ENCODE measurements at places on chromosomes 6 and 20.
A peak's percentile ranks its signal among the peaks of the same experiment; 100 is the strongest.

DNA sequence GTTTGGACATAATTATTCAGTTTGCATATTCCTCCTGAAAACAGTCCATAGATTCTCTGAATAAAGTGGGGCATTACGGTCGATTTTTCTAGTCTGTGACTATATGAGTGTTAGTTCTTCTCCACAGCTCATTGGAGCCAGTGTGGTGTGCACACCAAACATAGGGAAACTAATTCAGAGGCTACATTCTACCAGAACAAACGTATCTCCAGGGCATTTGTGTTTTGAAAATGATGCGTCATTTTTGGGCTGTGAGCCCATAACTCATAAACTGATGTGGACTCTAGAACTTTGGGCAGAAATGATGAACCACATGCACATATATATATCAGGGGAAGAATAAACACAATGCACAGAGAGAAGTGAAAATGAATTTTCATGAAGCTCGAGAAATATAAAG, 41.8 kb downstream of the C6orf58 start:
- no peak for DNase-seq

GRCh38 chr20:49669601-49670189, 44.0 kb downstream of the B4GALT5 start:
- no peak for DNase-seq

GRCh38 chr20:48530957-48531356, 296.8 kb downstream of the PREX1 start:
- DNase-seq = no peak

DNA sequence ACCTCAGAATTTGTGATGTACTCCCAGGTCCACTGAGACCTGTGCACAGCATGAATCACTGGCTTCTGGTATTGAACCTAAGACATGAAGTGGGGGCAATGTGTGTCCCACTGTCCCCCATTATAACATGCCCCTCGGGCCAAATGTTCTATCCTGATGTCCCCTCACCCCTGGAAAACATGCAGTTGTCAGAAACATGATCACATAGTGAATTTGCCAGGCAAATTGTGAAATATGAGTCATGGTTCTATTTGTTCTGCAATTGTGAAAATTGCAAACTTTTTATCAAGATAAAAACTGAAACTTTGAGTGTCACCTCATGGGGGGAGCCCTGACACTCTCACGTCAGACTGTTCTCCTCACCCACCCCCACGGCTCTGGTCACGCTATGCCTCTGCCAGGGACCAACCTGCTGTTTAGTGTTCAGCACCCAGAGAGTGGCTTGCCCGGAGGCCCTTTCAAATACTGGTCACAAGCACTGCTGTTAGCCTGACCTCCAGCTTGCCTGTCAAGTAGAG, 305.3 kb downstream of the CLIC5 start:
- DNase-seq = no peak

- DNase-seq = no peak
Measured at GRCh38 chr6:149897015-149897697, 757 bp downstream of the RAET1E start.

DNA sequence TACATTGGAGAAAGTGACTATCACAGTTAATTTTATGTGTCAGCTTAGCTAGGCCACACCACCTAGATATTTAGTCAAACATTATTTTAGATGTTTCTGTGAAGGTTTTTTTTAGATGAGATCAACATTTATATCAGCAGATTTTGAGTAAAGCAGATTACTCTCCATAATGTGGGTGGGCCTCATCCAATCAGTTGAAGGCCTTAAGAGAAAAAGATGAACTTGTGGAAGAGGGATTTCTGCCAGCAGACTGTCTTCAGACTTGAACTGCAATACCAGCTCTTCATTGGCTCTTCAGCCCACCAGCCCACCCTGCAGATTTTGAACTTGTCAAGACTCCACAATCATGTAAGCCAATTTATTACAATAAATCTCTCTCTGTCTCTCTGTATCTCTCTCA, 25.1 kb upstream of the FBXO30 start:
- no peak for DNase-seq

- DNase-seq = no peak
Measured at GRCh38 chr6:33018904-33019303, 9.5 kb upstream of the HLA-DOA start.

GRCh38 chr6:77245026-77245425, 218.3 kb downstream of the HTR1B start:
- DNase-seq = no peak

DNA sequence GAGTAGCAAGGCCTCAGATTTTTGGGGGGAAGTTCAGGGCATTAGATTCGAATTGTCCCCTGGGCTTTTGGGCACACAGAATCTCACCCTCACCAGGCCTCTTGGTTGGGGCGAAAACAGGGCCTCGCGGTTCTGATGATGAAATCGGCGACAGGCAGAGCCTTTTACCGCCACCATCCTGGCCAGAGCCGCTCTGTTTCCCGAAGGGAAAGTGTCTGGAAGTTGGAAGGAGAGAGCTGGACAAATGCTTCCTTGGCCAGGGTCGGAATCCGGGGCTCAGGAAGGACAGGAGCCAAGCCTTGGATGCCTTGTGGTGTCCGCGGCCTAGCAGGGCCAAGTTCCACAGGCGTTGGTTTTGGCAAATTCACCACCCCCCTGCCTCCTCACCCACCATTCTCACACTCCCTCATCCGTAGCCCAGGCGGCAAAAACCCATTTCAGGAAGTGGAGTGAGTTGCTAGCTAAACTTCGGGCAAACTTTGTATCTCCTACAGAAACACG, 3.5 kb upstream of the TFAP2A start:
- no peak for DNase-seq

DNA sequence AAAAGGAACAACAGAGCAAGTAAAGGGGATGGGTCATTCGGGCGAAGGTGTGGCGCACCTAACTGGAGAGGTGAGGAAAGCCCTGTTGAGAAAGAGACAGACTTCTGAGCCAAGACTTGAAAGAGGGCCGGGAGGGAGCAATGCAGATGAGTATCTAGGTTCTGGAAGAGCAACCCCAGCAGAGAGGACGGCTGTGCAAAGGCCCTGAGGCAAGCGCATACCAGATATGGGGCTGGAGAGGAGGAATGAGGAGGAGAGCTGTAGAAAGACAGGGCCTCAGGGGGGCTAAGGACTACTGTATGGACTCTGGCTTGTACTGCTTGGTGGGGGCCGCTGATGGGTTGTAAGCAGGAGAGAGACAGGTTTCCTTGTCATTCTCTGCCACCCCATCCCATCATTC, 21.9 kb downstream of the TRERF1 start:
- no peak for DNase-seq

DNA sequence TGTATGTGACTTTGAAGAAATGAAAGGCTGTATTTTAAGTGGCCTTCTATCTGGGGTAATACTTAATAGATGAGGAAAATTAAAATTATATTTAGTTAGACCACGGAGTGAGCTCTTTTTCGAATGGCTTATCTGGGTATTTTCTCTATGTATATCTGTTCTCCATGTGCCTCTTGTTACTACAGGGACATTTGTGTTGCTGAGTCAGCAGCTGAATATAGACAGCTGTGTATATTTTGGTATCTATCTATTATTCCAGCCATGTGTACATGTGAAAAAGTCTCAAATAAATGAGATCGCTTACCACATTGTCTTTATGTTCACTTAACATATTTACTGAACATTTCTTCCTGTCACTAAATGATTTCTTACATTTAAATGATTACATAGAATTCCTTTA, 57.2 kb downstream of the TMEM200A start:
- no peak for DNase-seq

- no peak for DNase-seq
Measured at GRCh38 chr6:16388488-16388887, 150.1 kb downstream of the GMPR start.

DNA sequence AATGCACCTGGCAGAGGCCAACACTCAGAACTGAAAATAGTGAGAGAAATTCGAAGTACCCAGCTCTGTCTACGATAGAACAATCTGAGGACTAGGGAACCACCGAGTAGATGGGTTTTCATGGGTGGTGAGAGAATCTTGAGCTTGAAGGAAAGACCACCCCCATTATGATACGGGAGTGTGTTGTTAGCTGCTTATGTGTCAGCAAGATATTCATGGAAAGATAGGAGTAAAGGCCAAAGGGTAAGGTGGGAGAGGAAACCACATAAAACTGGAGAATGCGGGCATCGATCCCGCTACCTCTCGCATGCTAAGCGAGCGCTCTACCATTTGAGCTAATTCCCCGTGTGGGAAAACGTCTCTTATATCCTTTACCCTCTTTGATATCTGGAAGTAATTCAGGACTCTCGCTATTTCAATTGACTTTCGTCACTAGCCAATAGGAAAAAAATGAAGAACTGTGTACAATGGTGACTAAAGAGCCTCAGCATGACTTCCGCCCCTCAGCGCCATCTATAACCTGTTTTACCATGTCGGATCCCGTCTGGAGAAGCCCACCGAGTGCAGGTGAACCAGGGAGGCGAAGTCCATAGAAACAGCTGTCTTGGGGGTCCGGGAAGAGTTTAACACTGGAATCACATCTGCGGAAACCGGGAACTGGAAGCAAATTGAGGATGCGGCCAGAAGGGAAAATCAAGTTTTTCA, 25.0 kb upstream of the ABT1 start:
- DNase-seq = no peak

GRCh38 chr6:95099410-95099809, 477.9 kb upstream of the MANEA start:
- no peak for DNase-seq

GRCh38 chr6:95266537-95267258, 310.6 kb upstream of the MANEA start:
- no peak for DNase-seq

DNA sequence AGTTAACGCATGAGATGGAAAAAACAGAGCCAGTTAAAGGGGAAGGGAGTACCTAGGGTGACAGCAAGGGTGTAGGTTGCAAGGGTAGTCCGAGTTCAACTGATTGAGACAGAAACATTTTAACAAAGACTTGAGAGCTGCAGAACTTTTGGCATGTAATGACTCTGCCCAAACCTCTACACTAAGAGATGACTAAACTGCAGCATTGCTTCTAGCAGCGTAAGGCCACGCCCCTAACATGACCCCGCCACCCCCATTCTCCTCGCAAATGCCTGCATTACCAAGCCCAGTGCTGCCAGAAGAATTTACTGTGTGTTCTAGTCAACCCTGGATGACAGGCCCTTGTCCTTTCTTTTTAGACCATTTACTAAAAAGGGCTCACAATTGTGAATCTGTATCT, 6.3 kb upstream of the HINT3 start:
- DNase-seq = no peak

DNA sequence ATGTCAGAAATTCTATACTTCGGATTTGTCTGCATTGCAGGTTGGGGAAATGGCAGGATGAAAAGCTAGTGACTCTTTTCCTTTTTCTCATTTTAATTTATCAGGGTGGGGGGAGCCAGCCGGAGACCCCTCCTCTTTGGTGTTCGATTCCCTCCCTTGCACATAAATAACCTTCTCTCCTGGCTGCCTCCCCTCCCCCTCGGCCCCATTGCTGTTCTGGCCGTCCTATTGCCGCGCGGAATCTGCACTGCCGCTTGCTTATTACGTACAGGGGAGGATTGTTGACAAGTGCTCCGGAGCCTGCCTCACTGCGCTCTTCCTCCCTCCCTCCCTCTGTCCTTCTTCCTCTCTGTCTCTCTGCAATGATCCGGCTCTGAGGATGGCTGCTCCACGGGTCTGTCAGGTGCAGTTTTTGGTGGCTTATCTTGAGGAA, 154.7 kb downstream of the JARID2 start:
- no peak for DNase-seq

GRCh38 chr20:41571006-41571405, 47.2 kb downstream of the CHD6 start:
- DNase-seq = no peak

DNA sequence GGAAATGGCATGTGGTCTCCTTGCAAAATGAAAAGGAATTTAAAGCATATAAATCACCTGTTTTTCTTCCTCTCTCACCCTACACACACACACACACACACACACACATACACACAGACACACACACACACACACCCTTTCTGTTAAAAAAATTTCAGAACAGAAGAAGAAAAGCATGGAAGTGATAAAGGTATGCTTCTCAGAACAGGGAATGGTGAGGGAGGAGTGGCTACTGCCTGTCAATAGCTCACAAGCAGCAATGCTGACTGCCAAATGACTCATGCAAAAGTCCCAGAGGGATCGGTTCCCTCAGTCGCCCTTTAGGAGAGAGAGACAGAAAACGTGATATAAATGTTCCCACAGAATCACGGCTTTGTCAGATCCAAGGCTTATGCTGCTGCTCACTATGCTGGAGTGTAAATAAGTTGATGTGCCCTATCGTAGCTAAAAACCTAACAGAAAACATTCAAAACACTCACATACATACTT, 102.6 kb downstream of the IBTK start:
- peak; percentile 88 for DNase-seq

DNA sequence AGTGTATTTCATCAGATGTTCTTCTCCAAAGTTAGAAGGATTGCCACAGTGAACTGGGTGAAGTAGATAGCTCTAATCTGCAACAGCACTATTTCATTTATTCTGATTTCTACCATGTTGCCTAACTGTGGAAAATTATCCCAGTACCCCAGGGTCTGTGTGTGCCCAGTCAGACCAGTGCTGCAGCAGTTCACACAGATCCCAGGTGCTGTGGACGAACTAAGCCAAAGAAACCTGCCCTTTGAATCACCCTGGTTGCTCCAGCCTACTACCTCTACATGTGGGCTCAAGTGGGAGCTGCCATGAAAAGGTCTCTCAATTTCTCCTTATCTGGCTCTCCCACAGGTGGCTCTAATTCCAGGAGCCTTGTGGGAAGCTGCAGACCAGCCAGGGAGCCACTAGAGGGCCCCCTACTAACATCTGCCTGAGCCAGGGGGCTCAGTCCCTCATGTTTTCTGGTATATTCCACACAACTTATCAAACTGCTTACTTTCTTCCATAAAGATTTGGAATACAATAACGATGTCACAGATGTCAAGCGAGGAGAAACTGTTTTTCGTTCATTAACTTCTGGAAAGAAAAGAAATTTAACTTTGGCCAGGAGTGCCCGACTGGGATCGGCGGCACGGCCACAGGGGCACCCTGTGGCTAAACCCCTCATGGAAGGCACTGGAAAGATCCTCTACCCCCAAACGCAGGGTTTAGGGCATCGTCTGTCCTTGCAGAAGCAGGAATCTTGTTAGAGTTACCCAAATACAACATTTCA, 31.6 kb upstream of the LY86 start:
- DNase-seq = no peak

DNA sequence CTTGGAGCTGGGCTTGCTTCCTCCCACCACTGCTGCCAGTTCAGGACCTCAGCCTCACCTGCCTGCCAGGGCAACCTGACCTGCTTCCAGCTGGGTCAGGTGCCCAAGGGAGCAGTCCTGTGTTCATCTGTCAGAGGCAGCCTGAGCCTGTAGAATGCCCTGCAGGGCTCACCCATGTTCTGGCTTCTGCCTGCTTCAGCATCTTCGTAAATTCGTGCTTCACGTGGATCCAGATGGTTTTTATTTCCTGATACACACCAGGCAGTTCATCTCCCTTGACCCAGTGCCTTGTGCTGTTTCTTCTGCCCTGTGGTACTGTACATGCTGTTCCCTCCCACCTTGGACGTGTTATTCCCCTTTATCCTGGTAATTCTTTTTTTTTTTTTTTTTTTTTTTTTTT, 50.2 kb downstream of the ARID1B start:
- DNase-seq = no peak

DNA sequence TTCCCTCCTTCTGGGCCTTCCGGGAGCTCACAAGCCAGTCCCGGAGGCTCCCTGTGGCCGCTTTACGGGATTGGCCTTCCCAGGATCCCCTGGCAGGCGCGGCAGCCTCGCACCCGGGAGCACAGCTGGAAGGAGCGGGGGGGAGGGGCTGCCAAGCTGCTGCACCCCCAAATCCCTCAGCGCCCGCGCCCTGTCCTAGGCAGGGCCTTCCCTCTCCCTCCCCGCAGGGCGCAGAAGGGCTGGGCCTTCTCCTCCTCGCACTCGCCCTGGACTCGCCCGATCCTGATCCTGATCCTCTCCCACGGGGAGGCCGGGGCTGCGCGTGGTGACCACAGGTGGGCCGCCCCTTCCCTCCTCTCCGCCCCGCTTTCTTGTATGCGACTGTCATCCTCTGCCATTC, 146.4 kb downstream of the FNDC1 start:
- no peak for DNase-seq
